ENCODE measurements at places on chromosomes 12 and 14.

DNA sequence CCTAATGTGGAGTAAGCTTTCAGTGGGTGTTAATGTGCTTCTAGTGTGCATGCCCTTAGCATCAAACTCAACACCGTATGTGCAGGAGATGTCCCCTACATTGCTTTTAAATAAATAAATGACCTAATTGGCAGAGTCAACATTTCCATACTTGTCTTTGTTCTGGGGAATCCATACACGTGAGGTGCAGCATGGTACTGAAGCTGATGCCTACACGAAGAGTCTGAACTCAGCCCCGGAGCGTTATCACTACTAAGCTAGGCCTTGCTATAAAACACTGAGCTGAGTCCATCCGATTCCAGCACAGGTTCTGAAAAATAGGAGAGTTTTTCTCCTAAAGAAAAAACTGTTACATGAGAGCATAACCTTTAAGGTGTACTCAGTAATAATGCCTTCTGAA is 125.0 kb upstream of the DYRK2 start:
- no peak for DNase-seq

GRCh38 chr14:104973135-104973384 is 5.1 kb downstream of the AHNAK2 start:
- DNase-seq = no peak

GRCh38 chr14:101876555-101876938 is 87.8 kb upstream of the DYNC1H1 start:
- no peak for DNase-seq

DNA sequence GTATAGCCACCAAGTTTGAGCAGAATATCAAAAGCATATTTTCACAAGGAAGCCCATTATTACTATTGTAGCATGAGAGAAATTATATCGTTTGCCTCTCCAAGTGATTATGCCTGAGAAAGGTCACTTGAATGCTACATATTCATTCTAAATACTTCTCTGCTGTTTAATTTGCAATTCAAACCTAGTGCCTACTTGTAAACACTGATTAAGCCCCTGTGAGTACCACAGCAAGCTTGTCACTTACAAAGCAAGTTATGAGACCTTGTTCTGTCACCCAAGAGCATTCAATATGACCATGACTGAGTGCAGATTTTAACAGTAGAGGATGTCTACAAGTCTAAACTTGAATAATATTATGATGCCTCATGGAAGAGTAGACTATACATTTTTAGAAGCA is 124.7 kb upstream of the SSTR1 start:
- no peak for DNase-seq

- DNase-seq = no peak
Observed at GRCh38 chr14:101047326-101047725, 143.8 kb upstream of the RTL1 start.

GRCh38 chr12:98208816-98209215 is 306.6 kb upstream of the TMPO start:
- no peak for DNase-seq

- no peak for DNase-seq
Observed at GRCh38 chr12:27573972-27574371, 50.0 kb downstream of the PPFIBP1 start.

DNA sequence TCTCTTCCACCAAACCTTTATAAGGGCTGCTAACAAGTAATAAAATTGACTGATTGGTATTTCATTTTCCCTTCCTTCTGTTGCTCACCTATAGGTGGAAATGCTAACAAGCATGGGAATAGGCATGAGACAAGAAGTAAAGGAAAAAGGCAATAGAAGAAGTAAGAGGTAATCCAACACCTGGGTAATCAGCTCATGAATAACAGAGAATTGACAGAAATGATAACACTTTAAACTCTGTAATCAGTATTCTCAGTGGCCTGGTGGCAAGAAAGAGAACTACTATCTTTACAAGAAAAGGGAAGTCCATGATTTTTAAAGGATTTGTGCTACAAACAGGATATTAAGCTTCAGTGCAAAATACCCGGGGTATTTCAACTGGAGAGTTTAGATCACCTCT is 737.8 kb downstream of the RERGL start:
- DNase-seq = no peak

All from HAP-1 (cell line).